ENCODE measurements at places on chromosomes 5 and 9.

- DNase-seq, result no peak
Observed at GRCh38 chr9:88161144-88161543, 22.9 kb upstream of the SPATA31C2 start.

DNA sequence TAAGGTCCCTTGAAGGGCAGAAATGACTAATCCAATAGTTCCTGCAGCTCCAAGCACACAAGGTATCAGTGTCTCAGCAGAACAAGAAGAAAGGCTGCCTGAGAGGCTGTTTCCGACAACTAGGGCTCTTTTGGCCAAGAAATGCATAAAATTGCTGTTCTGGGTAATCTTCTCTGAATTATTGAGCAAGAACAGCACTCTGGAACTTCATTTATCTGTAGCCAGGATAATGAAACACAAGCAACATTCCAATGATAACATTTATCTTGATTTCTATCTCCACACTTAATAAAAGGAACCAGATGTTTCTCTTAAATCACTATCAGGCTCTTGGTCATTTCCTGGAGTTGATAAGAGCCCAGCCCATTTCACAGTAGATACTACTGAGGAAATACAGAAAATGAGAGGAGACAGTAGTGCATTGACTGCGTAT, 17.0 kb upstream of the AUH start:
- no peak for DNase-seq

GRCh38 chr9:135239769-135240141, 152.3 kb downstream of the OLFM1 start:
- no peak for DNase-seq

DNA sequence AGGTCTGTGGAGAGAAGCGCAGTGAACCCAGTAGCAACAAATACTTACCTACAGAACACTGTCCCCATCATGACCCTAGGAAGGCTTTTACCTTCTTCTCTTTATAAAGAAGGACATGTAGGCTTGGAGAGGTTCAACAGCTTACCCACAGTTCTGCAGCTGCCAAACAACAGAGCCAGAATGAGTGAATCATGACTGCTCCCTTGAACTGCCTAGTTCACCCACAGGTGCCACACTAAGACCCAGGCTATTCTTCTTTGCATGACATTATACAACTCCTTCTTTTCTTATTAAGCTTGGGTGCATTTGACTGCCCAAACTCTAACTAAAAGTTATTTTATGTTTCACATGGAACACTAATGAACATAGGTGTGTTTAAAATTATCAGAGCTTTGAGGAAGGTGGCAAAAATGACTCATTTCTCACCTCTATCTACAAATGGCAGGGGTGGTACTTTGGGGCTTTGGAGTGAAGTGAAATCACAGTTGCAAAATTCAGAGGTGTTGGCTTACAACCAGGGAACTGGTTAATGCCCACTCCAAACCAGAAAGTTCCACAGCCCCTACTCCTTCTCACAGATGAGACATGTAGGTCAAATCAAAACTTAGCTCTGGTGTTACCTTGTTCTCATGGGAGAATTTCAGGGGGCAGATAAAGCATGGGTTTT, 201.6 kb downstream of the SEMA6A start:
- peak; percentile 69 for DNase-seq

DNA sequence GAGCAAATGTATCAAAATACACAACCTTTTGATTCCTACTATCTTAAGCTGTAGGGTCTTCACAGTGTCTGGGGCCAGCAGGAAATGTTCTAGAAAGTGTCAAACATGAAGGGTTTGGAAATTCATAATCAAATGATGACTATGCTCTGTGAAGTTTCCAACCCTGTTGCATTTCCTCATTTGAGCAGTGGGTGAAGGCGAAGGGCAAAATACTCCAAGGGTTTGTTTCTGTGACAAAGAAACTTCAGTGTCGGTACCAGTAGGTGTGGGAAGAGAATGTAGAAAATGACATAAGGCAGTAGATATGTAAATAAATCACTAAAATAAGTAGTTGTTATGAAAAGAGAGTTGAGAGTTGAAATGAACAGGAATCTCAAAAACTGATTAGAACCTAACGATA, 576 bp downstream of the ALDOB start:
- no peak for DNase-seq
